ENCODE measurements at places on chromosomes 1 and 21.
A peak's percentile ranks its signal among the peaks of the same experiment; 100 is the strongest.

DNA sequence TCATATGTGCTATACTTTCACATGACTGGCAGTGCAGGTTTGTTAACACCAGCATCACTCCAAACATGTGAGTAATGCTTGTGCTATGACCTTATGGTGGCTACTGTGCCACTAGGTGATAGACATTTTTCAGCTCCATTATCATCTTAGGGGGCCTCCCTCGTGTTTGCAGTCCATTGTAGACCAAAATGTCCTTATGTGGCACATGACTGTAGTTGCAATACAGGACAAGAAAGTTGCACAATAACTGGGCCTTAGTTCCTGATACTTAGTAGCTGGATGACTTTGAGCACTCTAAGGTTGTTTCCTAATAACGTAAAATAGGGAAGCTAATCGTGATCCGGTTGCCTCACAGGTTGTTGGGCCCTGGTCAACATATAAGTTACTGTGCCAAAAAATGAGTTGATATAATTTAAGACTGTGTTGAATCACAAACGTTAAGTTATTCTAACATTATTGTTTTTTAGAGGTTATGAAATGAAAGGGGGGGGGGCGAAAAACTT is 511 bp upstream of the SNX27 start:
- no peak for DNase-seq

DNA sequence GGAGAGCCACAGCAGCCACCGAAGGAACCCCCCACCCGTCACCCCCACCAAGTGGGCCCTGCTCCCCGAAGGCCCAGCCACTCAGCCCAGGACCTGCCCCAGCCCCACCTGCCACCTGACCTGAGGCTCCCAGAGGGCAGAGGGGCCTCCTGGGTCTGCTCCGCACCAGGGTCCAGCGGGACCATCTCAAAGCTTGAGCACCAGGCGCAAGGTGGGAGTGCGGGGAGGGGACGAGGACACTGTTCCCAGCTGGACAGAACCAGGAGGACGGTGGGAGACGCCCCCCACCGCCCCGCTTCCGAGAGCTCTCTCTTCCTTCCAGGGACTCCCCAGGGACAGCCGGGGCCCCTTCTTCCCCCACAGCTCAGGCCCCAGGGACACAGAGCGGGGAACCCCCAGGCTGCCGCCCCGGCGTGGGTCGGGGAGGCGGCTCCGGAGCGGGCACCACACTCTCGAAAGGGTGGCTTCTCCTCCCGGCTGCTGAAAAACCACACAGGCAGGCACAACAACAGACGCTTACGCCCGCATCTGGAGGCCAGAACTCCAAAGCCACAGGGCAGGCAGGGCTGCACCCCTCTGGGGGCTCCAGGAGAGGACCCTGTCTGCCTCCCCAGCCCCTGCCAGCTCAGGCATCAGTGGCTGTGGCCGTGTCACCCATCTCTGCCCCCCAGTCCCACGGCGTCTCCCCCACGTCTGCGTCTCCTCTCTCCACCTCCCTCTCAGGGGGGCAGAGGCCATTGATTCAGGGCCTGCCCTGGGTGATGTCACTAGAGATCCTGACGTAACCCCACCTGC is 1.9 kb upstream of the TTLL10 start:
- no peak for DNase-seq

- DNase-seq = peak; percentile 43
Measured at GRCh38 chr1:110053552-110054428, 16.7 kb downstream of the ALX3 start.

DNA sequence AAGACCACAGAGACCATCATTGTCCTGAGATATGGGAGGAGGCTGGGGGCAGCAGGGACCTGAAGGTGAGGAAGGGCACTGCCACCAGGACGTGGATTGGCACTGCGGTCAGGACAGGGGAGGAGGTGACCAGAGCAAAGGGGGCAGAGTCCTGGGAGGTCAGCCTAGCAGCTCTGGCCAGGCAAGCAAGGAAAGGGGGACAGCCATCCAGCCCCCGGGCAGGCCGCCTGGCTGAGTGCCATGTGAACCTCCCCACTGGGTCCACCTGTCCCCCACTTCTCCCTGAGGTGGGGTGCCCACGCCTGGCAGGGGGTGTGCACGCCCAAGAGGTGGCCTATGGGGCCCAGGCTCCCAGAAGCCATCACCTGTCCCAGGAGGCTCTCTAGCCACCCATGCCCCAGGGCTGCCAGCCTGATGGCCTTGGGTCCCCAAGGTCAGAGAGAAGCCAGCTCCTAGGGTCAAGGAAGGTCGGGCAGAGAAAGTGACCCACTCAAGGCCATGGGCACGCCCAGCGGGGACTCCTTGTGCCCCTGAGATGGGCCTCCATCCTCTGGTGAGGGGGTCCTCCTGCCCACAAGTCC is 17.6 kb upstream of the PTTG1IP start:
- no peak for DNase-seq

DNA sequence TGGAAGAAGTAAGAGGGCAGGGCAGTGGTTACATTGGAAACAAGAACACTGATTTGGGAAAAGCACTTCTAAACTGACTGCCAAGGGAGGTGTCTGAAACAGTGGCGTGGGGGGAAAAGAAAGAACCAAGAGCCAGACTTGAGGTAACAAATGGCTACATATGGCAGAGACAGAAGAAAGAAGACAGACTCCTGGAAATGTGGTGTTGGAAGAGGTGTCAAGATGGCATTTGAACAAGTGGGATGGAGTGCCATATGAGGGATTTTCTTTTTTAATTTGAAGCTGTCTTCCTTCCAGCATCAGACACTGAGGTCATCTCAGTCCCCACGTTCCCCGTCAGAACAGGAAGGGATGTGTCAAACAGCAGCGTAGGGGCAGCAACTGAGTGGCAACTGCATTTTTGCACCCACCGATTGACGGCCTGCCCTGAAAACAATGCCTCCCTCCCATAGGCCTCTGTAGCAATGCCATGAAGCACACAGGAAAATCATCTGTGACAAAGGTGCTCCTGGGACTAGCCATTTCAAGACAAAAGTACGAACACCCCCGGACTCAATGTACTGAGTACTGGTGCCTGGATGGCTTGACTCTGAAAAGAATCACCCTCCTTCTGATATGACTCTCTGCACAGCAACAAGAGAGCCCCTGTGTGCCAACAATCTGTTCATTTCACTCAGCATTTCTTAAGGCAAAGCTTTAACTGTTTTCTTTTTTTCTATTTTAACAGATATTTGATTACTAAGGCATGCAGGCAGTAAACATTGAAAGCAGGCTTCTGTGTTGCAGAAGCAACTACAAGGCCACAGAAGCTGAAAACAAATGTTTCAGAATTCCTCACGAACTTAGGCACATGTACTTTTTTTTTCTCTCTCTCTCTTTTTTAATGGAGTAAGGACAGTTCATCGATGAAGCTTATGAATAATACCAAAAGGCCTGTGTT is 37.0 kb downstream of the LPAR3 start:
- no peak for DNase-seq

DNA sequence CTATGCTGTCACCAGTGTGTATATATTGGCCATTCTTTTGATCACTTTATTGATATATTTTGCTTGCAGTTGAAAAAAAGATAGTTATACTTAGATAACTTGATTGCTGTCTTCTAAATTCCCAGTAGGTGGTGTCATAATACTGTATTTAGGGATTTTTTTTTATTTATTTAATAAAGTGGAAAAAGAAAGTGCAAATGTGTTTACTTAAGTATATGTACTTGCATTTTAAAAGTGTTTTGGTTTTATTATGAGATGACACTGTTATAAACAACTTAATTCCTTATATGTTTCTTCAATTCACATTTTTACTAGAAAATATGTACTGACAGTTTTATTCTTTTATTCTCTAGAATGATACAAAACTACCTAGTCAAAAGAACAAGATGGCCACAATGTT is 164.8 kb downstream of the USP25 start:
- DNase-seq = no peak

DNA sequence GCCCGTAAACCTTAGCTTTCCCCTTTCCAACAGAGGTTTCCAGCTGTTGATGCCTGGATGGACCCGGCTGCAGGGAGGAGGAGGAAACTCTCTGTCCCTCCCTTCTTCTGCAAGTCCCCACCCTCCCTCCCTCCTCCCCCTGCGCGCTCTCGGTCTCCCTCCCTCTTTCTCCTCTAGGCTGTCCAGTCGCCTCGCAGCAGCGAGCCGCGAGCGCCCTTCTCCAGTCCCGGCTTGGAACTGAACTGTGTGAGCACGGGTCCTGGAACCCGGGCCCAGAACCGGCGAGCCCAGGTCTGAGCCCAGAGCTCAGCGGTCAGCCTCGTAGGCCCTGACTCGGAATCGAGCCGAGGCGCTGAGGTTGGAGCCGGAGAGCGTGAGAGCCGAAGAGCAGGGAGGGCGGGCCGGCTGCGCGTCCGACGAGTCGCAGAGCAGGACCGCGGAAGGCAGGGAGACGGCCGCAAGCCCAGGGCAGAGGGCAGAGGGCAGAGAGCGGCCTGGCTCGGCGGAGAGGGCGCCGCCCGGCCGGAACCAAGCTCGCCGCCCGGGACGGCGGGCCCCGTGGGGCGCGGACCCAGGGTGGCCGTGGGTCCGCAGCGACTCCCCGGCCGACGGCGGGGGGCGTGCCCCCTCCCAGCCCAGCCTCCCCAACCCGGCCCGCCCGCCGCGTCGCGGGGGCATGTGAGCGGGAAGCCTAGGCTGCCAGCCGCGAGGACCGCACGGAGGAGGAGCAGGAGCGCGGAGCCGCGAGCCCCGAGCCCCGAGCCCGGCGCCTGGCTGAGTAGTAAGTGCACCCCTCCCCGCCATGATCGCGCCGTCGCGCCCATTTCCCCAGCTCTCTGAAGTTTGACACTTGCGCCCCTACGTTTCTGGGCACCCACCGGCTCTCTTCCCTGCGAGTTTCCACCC is at the start of gene SOX13:
SOX13 (plus strand) TSS at position 185 of the 906 bp plus-strand sequence. CDS start 39,801 bp downstream, outside the sequence.
- no peak for DNase-seq

DNA sequence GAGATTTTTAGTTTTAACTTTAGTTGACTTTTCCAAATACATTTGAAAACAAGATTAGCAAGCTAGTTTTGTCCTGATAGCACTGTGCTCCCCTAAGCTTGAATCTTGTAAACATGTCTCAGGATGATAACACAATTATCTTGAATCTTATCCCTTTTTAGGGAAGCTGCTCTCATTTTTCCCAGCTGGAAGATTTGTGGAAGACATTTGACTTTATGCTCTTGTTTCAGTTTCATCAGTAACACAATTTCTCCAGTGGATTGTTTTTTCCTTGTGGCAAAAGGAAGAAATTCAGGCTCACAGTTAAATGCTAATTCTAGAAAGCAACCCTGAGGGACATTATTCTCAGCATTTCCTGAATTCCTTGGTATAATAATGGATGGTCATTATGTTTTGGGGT is 88.8 kb downstream of the CDC7 start:
- DNase-seq = no peak

DNA sequence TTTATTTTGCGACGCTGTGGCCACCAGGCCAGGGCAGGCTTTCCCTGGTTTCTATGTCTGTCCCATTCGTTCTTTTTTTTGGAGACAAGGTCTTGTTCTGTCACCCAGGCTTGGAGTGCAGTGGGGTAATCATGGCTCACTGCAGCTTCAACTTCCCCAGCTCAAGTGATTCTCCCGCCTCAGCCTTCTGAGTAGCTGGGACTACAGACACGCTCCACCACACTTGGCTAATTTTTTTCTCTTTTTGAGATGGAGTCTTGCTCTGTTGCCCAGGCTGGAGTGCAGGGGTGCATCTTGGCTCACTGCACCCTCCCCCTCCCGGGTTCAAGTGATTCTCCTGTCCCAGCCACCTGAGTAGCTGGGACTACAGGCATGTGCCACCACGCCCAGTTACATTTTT is 43.4 kb upstream of the WNT4 start:
- no peak for DNase-seq

DNA sequence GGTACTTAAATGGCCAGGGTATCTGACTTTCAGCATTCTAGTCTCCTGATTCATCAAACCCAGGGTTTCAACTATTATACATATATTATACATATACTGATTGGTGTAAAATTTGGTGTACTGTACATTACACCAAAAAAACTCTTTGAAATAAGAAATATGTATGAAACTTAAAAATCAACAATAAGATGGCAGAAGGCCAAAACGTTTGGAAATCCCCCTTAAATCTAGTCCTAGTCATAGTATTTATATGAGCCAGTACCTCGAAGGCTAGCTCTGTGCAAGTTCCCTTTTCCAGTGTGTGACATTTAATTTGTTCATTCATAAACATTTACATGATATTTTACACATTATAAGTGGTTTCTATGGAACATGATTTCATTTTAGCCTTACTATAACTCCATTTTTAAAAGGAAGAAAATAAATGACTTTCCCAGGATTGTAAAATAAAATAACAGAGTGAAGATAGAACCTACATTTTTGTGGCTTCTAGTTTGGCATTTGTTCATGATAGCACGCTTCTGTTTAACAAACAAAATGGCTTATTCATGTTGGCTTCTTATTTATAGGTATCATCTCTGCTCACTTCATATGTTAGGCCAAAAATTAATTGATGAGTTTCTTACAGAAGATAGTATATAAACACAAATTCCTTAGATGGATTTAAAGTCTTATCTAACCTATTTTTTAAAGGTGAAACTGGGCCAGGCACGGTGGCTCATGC is 18.8 kb upstream of the ZNF281 start:
- no peak for DNase-seq

- DNase-seq = no peak
Measured at GRCh38 chr1:224504297-224505041, 69.9 kb upstream of the WDR26 start.

DNA sequence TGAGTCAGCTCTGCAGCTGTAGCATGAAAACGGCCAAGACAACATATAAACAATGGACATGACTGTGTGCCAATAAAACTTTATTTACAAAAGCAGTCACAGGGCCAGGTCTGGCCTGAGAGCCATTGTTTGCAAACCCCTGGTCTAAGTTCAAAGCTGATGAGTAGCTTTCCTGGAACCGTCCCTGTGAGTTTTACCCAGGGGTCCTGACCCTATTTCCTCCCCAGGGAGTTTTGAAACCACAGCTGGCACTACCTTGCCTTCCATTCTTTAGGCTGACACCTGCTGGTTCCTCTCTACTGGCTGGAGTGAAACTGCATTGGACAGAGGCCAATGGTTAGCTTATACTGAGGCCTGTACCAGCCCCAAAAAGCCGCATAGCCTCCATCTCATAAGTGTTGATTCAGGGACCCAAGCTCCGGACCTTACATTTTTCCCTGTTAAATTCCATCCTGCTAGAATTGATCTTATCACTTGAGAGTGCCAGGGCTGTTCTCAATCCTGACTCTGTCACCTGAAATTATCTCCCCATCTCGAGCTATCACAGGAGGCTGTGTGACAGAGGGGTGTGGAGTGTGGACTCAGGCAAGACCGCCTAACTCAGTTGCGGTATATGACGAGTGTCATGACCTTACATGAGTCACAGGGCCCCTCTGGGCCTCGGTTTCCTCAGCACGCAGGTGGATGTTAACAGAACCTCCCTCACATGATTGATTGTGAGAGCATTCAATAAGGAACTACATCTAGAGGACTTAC is 343.6 kb downstream of the NPHP4 start:
- DNase-seq = no peak
